ENCODE measurements at places on chromosomes 16 and 17.

DNA sequence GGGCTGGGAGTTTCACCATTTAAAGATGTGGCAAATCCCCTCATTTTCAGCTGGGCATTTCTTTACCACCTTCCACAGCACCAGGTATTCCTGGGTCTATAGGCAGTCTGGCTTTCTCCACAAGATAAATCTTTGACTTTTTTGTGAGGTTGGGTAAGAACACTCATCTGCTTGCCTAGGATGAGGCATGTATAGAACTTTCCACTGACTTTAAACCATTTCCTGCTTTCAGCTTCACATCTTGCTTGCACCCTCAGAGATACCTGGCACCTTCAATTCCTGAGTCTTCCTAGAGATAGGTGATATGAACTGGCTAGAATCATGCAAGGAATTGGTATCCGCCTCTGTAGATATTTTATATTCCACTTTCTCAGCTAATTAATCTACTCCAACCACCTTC, 27.9 kb downstream of the SMURF2 start:
- no peak for DNase-seq

- DNase-seq: no peak
Measured at GRCh38 chr17:9522074-9522473, 53.5 kb downstream of the STX8 start.

DNA sequence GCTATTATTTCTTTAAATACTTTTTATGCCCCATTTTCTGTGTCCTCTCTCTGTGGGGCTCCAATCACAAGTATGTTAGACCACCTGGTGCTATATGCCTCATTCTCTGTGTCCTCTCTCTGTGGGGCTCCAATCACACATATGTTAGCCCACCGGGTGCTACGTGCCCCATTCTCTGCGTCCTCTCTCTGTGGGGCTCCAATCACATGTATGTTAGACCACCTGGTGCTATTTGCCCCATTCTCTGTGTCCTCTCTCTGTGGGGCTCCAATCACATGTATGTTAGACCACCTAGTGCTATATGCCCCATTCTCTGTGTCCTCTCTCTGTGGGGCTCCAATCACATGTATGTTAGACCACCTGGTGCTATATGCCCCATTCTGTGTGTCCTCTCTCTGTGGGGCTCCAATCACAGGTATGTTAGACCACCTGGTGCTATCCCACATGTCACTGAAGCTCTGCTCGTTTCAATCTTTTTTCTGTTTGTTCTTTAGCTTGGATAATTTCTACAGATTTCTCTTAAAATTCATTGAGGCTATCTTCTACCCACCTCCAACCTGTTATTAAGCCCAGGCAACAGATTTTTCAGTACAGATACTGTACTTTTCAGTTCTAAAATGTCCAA, 28.2 kb downstream of the LMF1 start:
- DNase-seq: no peak

- DNase-seq: no peak
Measured at GRCh38 chr17:79788989-79789942, 7.6 kb downstream of the CBX8 start.

DNA sequence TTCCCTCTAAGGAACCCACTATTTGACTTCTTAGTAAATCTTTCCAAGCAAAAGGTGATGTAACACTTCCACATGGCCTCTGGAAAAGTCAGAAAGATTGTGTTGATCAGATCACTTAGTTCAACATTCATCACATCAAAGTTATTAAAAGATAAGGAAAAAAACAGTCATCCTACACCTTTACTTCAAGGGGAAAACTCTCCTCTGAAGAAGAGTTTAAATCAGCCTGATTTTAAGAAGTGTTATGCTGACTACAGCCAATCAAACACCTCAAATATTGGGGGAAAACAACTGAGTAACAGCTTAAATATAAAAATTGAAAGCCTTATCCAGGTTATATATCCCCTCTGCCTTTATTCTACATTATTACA, 19.6 kb upstream of the COPRS start:
- DNase-seq: no peak

GRCh38 chr17:17143501-17143900, 62.6 kb downstream of the PLD6 start:
- no peak for DNase-seq

DNA sequence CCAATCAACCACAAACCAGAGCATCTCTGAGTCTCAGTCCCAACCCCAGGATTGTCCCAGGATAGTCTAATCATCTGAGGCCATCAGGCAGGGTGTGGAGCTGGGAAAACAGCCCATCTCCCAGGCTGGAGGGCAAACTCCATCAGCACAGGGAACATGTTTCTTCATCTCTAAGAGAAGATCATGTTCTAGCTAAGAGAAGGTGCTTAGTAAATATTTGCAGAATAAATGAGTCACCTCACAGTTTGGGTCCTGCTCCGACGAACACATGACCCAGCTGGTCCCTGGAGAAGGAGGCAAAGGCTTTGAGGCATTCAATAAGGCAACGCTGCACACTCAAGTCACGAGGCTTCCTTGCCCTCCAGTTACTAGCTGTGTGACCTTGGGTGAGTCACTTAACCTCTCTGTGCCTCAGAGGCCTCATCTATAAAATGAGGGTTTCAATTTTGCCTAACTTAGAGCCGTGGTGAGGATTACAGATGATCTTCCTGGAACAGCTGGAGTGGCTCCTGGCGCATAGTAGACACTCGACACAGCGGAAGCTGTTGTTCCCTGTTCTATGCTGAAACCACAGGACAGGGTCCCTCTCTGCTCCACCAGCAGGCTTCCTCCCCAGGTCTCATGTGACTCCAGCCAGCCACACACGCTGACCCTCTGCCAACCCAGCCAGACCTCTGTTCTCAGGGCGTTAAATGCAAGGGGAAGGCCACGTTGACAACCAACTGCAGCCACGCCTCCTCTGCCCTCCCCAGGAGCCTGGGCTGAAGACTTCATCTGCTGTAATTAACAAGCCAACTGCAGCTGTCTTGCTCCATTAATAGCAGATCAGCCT, 10.3 kb upstream of the RPL38 start:
- DNase-seq: no peak

- DNase-seq: no peak
Measured at GRCh38 chr16:57803134-57803990, 1.1 kb upstream of the KIFC3 start.

- no peak for DNase-seq
Measured at GRCh38 chr17:31535581-31535981, 144.1 kb downstream of the RAB11FIP4 start.

DNA sequence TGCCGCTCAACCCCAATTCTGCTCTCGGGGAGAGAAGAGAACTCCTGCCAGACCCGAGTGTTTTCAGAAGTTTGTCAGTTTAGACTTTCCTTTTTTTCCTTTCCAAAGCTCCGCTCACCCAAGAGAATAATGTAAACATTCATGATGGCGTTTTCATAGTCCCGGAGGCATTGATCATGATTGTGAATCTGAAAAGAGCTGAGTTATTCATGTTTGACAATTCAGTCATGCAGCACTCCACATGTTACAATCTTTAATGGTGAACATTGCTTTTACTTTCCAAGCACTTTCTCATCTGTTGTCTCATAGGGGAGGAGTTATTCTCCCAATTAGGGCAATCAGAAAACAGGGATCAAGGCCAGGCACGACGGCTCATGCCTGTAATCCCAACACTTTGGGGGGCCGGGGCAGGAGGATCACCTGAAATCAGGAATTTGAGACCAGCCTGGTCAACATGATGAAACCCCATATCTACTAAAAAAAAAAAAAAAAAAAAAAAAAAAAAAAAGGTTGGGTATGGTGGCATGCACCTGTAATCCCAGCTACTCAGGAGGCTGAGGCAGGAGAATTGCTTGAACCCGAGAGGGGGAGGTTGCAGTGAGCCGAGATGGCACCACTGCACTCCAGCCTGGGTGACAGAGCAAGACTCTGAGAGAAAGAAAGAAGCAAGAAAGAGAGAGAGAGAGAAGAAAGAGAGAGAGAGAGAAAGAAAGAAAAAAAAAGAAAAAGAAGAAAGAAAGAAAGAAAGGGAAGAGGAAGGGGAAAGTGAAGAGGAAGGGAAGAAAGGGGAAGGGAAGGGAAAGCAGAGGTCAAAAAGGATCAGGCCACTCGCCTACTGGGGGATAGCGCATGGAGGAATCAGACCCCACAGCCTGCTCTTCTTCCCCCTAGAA, 70.0 kb upstream of the TNRC6C start:
- no peak for DNase-seq

- peak; percentile 71 for DNase-seq
Measured at GRCh38 chr17:78356101-78356713, 3.7 kb downstream of the SOCS3 start.

- no peak for DNase-seq
Measured at GRCh38 chr17:76154292-76154691, 13.2 kb upstream of the FOXJ1 start.

DNA sequence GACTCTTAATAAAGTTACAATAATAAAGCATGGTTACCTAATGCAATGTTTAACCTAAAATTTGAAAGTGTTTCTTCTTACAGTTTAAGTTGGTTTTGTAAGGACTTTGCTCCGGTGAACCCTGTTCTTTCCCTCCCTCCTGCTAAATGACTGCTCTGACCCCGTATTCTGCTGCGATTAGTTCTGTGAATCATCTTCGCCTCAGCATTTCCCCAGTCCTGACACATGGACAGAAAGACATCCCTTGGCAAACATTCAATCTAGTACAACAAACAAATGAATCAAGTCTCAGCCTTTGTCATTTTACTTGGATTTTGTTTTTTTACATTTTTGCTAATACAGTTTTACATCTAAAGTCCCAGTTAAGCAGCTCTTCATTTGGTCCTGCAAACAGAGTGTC, 15.4 kb downstream of the KCNJ2 start:
- DNase-seq: no peak

- no peak for DNase-seq
Measured at GRCh38 chr17:6660805-6661463, 9.4 kb downstream of the C17orf100 start.

GRCh38 chr16:63497408-63497807, 1461.2 kb upstream of the CDH8 start:
- no peak for DNase-seq

GRCh38 chr16:11727796-11728543, 14.7 kb downstream of the TXNDC11 start:
- DNase-seq: no peak

DNA sequence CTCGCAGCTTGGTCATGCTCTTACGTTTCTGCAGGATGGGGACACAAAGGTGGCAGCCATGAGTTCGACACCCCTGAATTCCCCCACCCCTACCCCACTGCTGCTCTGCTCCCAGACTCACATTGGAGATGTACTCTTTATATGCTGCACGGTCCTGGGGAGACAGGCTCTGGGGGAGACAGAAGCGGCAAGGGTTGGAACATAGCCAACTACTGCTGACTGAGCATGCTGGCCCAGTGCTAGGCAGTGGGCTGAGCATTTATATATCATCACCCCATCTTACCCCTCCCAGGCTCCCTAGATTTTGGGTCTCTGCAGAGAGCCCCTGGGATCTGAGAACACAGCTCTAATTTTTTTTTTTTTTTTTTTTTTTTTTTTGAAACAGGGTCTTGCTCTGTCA, 8.1 kb upstream of the ATXN7L3 start:
- no peak for DNase-seq

DNA sequence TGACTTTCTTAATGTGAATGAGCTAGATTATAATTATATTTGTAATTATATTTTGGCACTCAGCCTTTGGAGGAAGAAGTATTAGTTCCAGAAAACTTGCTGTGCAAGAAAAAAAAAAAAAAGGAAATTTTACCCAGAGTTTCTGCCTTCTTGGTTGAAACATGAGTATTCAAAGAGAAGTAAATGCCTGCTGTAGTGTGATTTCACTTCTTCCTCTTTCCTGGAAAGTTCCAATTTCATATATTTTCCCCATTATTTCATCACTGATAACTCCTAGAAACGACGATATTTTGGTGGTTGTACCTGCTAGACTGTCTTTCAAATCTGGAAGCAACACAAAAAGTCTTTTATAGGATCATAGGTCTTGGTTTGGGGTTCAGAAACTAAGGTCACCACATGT, 20.4 kb upstream of the MPHOSPH6 start:
- DNase-seq: no peak

All from stimulated activated CD8-positive, alpha-beta memory T cell treated with anti-CD3 and anti-CD28 coated beads, Interleukin-2, amount 100 ng/mL, for 1 hour (primary cell).